Renal cortical epithelial cell (primary cell): ENCODE measurements at places on chromosomes 1 and 21. TPM values are rescaled to one million over a fixed set of nuclear protein-coding genes. Genes with fewer than 3 reads are reported as not detected.

The OR2G6 gene
- 0.05 TPM in 1 of 2 replicates, not detected in the other for total RNA-seq

The HES3 gene
- total RNA-seq, result not detected in 2 replicates

The LMOD1 gene
- total RNA-seq, result 0.17 and 0.25 TPM in 2 replicates

The IRF6 gene
- 30.3 and 114 TPM in 2 replicates for total RNA-seq

The TTC22 gene
- total RNA-seq, result 6.9 and 10.3 TPM in 2 replicates

The HORMAD1 gene
- total RNA-seq, result not detected in 2 replicates

The GJA5 gene
- total RNA-seq, result 0.10 and 0.87 TPM in 2 replicates

The SDHB gene
- 123 and 183 TPM in 2 replicates for total RNA-seq

The AGT gene
- total RNA-seq, result 1.2 and 2.9 TPM in 2 replicates

The DCST2 gene
- 0.05 TPM in 1 of 2 replicates, not detected in the other for total RNA-seq

The GJA4 gene
- not detected in 2 replicates for total RNA-seq

The CLEC20A gene
- not detected in 2 replicates for total RNA-seq

The CFAP141 gene
- not detected in 2 replicates for total RNA-seq

The MX2 gene
- total RNA-seq, result 0.15 and 0.17 TPM in 2 replicates

The FNDC5 gene
- 0.70 TPM in 1 of 2 replicates, not detected in the other for total RNA-seq

The CCDC30 gene
- total RNA-seq, result 0.52 and 5.7 TPM in 2 replicates

The RASSF5 gene
- 0.35 and 0.52 TPM in 2 replicates for total RNA-seq

The BEND5 gene
- 1.9 and 6.0 TPM in 2 replicates for total RNA-seq

The RHOU gene
- 0.89 and 1.2 TPM in 2 replicates for total RNA-seq

The EDARADD gene
- 0.05 TPM in 1 of 2 replicates, not detected in the other for total RNA-seq

The NBPF3 gene
- 14.2 and 16.0 TPM in 2 replicates for total RNA-seq

The ANP32E gene
- total RNA-seq, result 23.6 and 28.3 TPM in 2 replicates

The IL24 gene
- not detected in 2 replicates for total RNA-seq

The TMEM52 gene
- 0.35 TPM in 1 of 2 replicates, not detected in the other for total RNA-seq

The LCE2B gene
- total RNA-seq, result not detected in 2 replicates

The CHRM3 gene
- 8.6 TPM in 1 of 2 replicates, not detected in the other for total RNA-seq

The PPIE gene
- 35.1 and 39.9 TPM in 2 replicates for total RNA-seq

The CHODL gene
- 0.30 and 2.1 TPM in 2 replicates for total RNA-seq

The AXDND1 gene
- 0.45 TPM in 1 of 2 replicates, not detected in the other for total RNA-seq

The MAP10 gene
- total RNA-seq, result 2.4 and 4.7 TPM in 2 replicates

The PSRC1 gene
- total RNA-seq, result 1.5 and 2.1 TPM in 2 replicates

The GPR89B gene
- total RNA-seq, result 18.1 and 26.4 TPM in 2 replicates

The IFI44 gene
- total RNA-seq, result 8.6 and 19.6 TPM in 2 replicates

The F5 gene
- under 0.01 and 0.05 TPM in 2 replicates for total RNA-seq

The RAB7B gene
- total RNA-seq, result 1.1 and 1.2 TPM in 2 replicates

The SERINC2 gene
- 16.5 and 38.6 TPM in 2 replicates for total RNA-seq

The SPRR4 gene
- total RNA-seq, result not detected in 2 replicates

The RASAL2 gene
- total RNA-seq, result 11.3 and 28.6 TPM in 2 replicates

The GLRX2 gene
- 12.0 and 15.2 TPM in 2 replicates for total RNA-seq

The FAAH gene
- total RNA-seq, result 10.8 and 16.1 TPM in 2 replicates
